ENCODE measurements at places on chromosomes 6 and 20. TPM values are rescaled to one million over a fixed set of nuclear protein-coding genes. Genes with fewer than 3 reads are reported as not detected.

The DST gene
- total RNA-seq = 230 TPM

The PRPH2 gene
- not detected for total RNA-seq

The KHDC3L gene
- total RNA-seq = not detected

The HUS1B gene
- 0.74 TPM for total RNA-seq

The ARG1 gene
- not detected for total RNA-seq

The SYCP2 gene
- total RNA-seq = 39.7 TPM

The GLP1R gene
- not detected for total RNA-seq

The PSORS1C2 gene
- not detected for total RNA-seq

The EBF4 gene
- 6.8 TPM for total RNA-seq

The ANGPT4 gene
- total RNA-seq = not detected

The MC3R gene
- total RNA-seq = not detected
